ENCODE measurements at places on chromosomes 3 and 15. TPM values are rescaled to one million over a fixed set of nuclear protein-coding genes. Genes with fewer than 3 reads are reported as not detected.
A peak's percentile ranks its signal among the peaks of the same experiment; 100 is the strongest.

The ANKRD63 gene
- total RNA-seq: 3.1 TPM

The CCR5 gene
- total RNA-seq: not detected

The GOLGA6L7 gene
- 4.3 TPM for total RNA-seq

The ANKUB1 gene
- total RNA-seq: 3.3 TPM

The CCDC54 gene
- total RNA-seq: 33.9 TPM

The ADAMTS9 gene
- 5.1 TPM for total RNA-seq

The IVD gene
- 94.7 TPM for total RNA-seq

DNA sequence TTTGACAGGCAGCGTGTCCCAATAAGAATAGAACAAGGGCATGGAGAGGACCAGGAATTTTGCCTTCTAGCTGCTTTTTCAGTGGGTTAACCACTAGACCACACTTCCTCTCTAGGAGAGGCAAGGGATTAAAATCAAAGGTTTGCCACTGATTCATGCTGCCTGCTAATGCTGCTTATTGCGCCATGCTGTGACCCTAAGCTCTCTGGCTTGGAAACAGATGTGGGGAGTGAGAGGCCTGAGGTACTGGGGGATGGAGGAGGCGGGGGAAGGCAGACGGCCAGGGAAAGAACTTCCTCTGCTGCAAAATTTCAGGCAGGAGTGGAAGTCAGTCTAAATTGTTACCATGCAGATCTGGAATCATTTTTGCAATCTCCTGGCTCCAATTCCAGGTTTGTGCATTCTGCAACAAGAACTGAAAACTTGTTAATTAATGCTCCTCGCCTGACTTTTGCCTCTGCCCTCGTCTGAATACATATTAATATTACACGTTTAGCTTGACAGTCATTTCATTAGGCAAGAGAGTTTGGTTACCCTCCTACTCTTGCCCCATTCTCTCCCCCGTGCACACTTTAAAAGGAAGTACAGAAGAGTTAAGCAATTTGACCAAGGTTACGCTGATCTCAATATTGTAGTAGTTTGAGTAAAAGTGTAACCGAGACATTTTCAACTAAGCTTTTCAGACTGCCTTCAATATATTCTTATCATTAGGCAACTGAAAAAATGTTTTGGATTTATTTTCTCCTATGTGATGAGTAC, 121.7 kb upstream of the SPRED1 start:
- peak; percentile 76 for DNase-seq

DNA sequence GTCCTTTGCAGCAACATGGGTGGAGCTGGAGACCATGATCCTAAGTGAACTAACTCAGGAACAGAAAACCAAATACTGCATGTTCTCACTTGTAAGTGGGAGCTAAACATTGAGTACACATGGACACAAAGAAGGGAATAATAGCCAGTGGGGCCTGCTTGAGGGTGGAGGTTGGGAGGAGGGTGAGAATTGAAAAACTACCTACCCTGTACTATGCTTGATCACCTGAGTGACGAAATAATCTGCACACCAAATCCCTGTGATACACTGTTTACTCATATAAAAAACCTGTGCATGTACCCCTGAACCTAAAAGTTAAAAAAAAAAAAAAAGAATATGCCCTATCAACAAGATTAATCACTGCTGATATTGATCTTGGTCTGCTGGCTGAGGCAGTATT, 58.7 kb upstream of the ADAMTSL3 start:
- DNase-seq: no peak

- no peak for DNase-seq
These were observed 53.0 kb upstream of the FGD5 start for GRCh38 chr3:14765576-14766427.

GRCh38 chr3:51673181-51673801, 2.2 kb downstream of the TEX264 start:
- no peak for DNase-seq

DNA sequence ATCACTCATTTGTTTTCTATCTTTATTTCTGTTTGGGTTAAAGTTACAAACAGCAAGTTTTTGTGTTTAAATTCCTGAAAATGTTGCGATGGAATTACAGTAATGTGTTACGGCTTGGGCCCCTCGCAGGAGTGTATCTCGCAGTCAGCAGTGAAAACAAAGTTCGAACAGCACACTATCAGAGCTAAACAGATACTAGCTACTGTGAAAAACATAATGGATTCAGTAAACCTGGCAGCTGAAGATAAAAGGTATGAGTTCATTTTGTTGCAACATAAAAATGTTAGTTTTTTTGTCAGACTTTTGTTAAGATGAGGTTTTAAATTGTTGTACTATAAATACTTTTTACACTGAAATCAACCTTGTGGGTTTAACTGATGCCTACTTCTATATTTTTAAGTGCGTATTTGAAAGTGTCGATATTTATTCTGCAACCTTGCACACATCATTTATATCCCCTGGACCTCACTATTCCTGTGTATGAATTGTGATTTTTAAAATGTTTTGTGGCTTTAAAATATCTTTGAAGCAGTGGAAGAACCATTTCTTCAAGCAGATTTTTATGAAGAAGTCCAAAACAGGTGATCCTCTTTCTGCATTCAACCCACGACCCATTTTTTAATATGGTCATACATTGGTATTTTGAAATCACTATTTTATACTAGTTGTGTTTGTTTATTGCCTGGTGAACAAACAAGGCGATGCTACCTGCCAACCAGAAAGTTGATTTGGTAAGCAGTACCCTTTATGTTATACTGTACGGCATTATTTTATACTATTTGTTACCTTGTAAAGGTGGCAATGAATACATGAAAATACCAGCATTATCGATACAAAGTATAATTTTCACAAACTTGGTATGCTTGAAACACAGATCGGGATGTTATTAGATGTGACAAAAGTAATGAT, 27.8 kb downstream of the MFN1 start:
- DNase-seq: no peak

DNA sequence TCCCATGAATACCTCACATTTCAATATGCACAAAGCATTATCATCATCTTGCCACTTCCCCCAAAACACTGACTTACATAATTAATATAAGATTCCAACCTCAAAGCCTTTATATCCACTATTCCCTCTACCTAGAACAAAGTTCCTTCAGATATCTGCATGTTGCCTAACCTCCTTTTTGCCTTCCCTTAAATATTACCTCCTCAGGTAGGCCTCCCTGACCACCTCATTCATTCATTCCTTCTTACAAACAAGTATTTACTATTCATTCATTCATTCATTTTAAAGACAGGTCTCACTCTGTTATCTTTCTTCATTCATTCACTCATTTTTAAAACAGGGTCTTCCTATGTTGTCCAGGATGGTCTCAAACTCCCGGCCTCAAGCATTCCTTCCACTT, 18.6 kb downstream of the DYNC1LI1 start:
- no peak for DNase-seq

GRCh38 chr3:16335772-16336645, 71.0 kb downstream of the OXNAD1 start:
- DNase-seq: no peak

DNA sequence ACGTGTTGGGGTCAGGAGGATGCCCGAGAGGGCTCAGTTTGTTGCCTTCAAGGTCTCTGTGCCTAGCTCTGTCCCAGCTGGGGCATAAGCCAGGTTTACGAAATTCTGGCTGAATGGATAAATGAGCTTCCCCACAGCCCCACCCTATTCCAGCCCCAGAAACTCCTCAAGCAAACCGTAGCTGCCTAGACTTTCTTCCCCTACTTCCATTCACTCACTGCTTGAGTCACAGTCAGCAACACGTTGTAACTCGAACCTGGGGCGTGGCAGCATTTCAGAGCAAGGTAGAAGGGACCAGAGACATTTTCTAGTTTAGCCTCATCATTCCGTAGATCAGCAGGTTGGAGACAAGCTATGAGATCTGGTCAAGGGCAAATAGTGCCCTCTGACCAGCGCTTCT, 24.2 kb downstream of the NMNAT3 start:
- DNase-seq: peak; percentile 29

- DNase-seq: no peak
These were observed 279.2 kb downstream of the GABRG3 start for GRCh38 chr15:27250223-27250622.

DNA sequence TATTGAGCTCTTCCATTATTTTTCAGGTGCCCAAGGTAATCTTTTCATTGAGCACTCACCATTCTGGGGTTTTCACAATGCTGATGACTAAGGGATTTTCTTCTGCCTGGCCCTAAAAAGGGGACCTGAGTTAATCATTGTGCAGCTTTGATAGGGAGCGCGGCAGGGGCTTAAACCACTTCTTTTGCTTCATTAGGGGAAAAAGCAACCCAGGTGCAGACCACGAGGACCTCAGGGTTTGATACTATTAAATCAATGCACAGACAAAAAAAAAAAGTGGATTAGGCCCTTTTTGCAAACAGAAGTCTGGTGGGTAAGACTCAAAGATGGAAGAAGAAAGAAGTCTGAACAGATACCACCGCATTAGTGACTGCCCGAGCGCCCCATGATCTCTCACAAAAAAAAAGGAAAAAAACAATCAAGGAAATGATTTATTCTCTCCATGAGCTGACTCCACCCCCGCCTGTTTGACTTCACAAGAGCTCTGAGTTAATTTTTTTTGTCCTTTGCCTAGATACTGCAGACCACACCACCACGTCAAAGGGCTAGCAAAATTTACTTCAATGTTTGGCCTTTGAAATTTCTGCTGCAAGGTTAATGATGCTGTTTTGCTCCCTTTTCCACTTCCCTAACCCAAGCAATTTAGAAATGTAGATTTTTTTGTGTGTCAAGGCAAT, 78.0 kb upstream of the FEZF2 start:
- DNase-seq: no peak

- DNase-seq: no peak
These were observed 52.4 kb downstream of the TBL1XR1 start for GRCh38 chr3:177144922-177145321.

- no peak for DNase-seq
These were observed 75.5 kb downstream of the DLG1 start for GRCh38 chr3:197222937-197223370.

GRCh38 chr3:151003029-151003767, 30.7 kb upstream of the CLRN1 start:
- DNase-seq: no peak

DNA sequence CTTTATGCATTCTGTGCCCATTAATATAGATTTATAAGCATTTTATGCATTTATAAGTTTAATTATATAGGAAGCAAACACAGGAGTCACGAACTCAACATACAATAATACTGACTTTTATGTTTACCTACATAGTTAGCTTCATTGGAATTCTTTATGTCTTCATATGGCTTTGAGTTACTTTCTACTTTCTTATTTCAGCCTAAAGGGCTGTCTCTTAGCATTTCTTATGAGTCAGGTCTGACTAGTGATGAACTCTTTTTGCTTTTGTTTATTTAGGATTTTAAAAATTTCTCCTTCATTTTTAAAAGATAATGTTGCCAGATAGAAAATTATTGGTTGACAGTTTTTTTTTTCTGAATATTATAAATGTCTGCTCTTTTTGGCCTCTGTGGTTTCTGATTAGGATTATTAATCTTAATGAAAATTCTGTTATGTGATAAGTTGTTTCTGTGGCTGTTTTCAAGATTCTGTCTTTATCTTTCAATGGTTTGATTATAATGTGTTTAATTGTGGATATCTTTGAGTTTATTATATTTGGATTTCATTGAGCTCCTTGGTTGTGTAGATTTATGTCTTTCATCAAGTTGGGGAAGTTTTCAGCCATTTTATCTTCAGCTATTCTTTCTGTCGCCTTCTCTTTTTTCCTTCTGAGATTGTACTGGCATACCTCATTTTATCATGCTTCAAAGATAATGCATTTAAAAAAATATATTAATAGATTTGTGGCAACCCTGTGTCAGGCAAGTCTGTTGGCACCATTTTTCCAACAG, 54.3 kb downstream of the ATP2C1 start:
- DNase-seq: no peak

GRCh38 chr15:67911727-67912126, 71.9 kb upstream of the RNU6-1 start:
- DNase-seq: no peak

DNA sequence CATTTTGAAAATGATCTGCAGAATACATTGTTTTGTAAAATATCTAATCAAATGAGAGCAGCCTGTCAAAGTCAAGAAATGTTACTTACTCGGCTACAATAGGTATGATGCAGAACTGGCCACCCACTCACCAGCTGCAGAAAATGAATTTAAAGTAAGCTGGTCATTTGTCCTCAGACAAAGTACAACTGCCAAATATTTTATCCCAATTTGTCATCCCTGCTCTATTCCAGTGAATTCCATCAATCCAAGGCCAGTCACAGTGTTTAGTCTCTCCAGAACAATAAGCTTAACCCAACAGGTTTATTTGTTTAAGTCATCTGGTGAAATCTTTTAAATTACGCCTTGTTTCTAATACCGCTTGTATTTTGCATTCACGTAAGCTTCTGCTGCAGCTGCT, 46.6 kb upstream of the TCF12 start:
- DNase-seq: no peak

DNA sequence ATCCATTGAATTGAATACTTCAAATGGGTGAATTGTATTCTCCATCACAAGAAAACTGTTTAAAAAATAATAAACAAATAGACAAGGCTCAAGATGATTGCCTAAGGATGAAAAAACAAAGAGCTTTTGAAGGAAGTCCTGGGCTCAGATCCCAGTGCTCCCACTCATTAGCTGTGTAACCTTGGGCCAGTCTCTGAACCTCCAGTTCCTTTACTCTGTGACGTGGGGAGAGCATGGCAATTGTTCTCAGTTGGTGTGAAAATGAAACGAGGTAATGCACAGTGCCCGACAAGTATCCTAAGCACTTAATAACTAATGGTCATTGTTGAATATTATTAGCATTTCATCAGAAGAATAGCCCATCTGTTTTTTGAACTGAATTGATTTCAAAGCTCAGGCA, 40.7 kb downstream of the TNIK start:
- DNase-seq: peak; percentile 75

DNA sequence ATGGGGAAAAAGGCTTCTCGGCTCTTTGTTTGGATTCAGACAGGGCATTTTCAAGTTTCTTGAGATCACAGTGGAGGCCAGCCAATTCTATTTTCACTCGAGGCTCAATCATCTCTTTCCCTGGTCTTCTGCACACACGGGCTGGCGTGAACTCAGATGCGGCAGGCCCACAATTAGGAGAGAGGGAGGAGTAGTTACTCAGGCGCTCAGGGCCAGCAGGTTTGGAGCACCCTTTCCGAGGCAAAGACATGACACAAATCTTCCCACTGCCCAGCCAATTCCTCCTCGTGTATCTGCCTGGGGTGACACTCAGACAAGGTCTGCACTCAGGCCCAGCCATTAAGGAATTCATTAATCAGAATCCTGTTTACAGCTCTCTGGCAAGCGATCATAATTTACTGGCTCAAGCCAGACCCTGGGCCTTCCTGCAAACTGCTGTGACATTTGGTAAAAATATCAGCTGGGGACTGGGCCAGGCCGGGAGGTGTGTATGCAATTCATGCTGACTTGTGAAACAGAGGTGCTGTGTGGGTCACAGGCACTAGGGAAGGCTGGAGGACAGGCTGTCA, 68.1 kb upstream of the TLE3 start:
- DNase-seq: no peak

GRCh38 chr15:74365598-74366445, 1.6 kb downstream of the CYP11A1 start:
- DNase-seq: peak; percentile 81
